T-helper 1 cell (primary cell): ENCODE measurements at places on chromosomes 12 and 14.

GRCh38 chr14:81221579-81222102 is 882 bp upstream of the GTF2A1 start:
- DNase-seq = no peak

GRCh38 chr12:48040354-48040753 is 36.1 kb upstream of the COL2A1 start:
- no peak for DNase-seq

DNA sequence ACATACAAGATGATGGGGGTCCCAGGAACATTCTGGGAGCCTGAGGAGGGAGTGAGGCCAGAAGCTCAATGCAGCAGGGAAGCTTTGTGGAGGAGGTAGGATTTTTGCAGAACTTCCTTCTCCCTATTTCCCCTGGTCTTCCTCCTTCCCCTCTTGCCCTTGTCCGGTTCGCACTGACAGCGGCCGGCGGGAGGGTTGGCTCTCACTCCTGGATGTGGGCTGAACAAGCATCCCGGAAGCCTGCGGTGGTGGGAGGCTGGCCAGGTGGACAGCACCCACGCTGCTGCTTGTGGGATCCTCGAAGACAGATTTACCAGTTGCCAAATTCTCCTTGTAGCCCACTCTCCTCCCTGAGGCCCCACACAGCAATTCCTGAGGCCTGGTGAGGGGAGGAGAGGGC is 112.2 kb downstream of the KCNA5 start:
- DNase-seq = no peak

GRCh38 chr14:27727251-27727770 is 1039.3 kb upstream of the FOXG1 start:
- DNase-seq = no peak

DNA sequence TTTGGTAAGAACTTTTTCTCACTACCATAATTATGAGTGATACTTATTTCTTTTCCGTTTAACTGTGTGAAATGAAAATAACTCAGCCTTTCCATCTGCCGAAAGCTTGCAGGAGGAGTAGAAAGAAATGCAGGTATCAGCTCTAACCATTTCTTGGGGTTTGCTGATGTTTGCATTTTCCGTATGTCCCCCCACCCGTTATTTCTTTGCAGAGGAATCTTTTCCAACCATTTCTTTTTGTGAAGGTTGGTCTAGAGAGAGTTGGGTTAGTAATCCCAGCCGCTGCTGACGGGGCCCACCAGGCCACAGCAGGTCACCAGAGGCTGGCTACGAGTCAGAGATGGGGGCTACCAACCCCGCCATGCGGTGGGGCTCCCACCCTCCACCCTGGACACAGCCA is 7.0 kb upstream of the PIWIL1 start:
- DNase-seq = no peak

DNA sequence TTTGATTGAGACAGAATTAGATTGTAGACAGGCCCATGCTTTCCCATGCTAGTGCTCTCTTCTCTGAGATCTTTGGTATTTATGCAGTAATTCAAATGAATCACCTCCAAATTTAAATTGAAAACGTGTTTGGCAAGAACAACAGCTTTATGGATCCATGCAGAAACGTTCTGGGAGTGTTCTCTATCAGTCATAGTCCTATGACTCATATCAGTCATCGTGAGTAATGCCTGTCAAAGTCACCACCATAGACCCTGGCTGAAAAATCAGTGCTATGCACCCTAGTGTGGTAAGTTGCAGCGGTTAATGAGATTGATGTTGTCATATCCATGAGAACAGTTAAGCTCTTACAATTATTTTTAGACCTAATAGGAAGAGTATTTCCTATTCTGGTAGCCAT is 90.1 kb upstream of the FOXG1 start:
- no peak for DNase-seq

- DNase-seq = no peak
These were observed 6.2 kb downstream of the OR4K17 start for GRCh38 chr14:20116748-20117147.

- DNase-seq = peak; percentile 91
These were observed 21.1 kb downstream of the PRKCH start for GRCh38 chr14:61342486-61342885.

DNA sequence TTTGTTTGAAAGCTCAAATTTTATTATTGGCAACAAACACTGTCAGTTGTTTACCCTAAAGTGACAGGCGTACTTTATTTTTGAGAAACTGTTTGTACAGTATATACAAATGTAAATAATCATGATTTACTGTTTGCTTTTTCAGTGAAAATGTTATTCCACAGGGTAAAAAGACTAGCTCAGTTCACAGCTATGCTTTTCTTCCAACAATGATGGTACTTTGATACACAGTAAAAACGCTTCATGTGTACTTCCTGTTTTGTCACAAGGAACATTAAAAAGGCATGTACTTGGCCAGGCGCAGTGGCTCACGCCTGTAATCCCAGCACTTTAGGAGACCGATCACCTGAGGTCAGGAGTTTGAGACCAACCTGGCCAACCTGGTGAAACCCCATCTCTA is 53.7 kb downstream of the MON2 start:
- no peak for DNase-seq

GRCh38 chr12:99111600-99111999 is 466.5 kb downstream of the APAF1 start:
- no peak for DNase-seq

DNA sequence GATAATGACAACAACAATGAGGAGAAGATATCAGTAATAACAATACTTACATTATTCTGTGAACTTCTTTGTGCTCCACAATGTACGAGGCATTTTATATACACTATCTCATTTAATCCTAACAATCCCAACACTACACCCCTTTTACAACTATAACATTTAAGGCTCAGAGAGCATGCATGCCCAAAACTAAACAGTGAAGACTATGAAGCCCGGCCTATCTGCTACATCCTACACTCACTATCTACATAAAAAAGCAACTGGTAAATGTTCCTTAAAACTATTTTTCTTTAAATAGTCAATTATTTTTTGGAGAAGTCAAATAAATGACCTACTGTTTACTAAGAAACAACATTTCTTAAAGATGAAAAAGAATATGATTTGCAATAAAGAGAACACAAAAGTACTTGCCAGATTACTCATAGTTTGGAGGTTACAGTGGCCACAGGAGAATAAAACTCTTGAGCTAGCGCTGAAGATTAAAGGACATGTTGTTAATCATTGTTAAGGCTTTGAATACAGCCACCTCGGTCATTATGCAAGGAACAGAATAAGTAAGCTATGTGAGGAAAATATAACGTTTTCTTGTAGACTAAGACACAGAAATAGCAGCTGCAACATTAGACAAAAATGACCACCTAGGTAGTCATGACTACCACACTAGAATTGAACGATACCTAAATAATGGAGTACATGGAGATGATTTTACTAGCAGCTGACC is 56.7 kb downstream of the EPS8 start:
- DNase-seq = no peak

DNA sequence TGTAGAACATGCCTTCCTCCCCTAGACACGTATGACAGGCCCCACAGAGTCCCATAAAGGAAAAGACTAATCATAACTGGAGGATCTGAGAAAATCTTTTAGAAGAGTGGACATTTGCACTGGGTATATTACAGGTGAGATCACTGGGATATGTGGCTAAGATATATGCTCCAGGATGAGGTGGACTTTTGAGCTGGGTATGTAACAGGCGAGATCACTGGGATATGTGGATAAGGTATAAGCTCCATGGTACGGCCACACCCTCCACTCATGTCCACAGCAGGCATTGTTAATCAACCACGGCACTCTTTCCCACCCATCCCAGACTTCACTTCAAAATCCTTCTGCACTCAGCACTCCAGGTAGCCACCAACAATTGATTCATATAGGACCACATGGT is 34.1 kb downstream of the CLMN start:
- DNase-seq = no peak

- no peak for DNase-seq
These were observed 994.5 kb upstream of the FLRT2 start for GRCh38 chr14:84535484-84535883.

DNA sequence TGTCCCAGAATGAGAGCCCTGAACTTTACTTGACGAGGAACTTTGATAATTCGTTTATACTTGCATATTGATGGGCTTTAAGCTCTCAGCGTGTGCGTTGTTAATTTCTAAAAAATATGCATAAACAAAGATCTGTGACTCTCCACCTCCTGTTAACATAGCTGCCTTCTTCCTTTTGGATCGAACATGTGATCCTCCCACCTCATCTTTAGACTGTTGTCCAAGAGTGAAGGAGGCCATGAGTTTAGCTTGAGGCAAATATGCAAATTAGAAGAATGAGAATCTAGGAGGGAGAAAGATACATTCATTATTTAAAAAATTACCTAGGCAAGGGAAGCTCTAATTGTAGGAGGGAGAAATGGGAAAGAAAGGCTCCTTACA is 617 bp downstream of the TTC8 start:
- DNase-seq = no peak

GRCh38 chr12:94829552-94829951 is 173.9 kb downstream of the NDUFA12 start:
- DNase-seq = no peak

GRCh38 chr14:73339206-73339605 is 101.9 kb downstream of the PAPLN start:
- DNase-seq = no peak

DNA sequence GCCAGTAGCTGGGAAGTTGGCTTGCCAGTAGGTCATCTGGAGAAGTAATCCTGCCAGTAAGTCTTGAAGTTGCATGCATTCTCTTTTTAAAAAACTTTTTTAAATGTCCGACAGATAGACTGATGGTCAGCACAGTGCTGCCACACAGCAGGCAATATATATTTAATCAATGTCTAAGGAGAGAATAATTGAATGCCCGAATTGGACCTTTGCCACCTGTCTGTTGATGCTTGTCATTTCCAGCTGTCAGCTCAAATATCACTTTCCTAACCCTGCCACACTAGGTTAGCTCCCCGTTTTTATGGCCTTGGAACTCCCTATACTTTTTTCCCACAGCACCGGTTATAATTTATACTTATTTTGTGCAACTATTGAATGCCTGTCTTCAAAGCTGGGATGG is 2.1 kb upstream of the SLC15A4 start:
- no peak for DNase-seq

DNA sequence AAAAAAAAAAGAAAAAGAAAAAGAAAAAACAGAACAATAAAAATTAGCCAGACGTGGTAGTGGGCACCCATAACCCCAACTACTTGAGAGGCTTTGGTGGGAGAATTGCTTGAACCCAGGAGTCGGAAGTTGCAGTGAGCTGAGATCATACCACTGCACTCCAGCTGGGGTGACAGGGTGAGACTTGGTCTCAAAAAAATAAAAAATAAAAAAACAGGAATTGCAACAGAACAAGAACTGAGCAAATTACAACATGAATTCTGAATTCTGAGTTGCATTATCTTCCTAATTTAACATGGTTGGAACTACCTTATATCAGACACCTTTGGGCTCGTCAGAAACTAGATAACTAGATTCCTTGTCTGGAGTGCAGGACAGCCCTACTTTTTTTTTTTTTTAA is 53.3 kb upstream of the NR2C1 start:
- no peak for DNase-seq

- DNase-seq = no peak
These were observed 75.8 kb downstream of the PAPLN start for GRCh38 chr14:73313151-73313550.

- no peak for DNase-seq
These were observed 10.1 kb upstream of the CLEC12A start for GRCh38 chr12:9961106-9961505.

DNA sequence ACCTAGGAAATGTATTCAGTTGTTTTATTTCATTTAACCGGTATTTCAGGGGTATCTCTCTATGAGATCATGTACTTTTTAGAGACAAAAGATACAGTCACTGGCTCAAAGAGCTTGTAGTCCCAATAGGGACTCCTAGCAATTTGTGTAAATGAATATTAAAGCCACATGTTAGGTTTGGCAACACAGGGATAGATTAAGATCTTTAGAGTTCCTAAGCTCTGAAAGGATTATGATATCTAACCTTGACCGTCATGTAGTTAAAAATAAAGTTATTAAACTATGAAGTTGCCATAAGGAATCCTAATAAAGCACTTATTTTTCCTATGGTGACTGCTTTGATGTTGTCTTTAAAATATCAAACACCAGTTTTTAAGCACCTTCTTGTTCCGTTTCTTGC is 100.4 kb upstream of the FGD4 start:
- DNase-seq = no peak

- no peak for DNase-seq
These were observed 58.0 kb downstream of the SINHCAF start for GRCh38 chr12:31267966-31268365.

- DNase-seq = no peak
These were observed 8.5 kb downstream of the WSB2 start for GRCh38 chr12:118052324-118053070.

GRCh38 chr14:86787717-86788116 is 1205.3 kb downstream of the GALC start:
- DNase-seq = no peak

DNA sequence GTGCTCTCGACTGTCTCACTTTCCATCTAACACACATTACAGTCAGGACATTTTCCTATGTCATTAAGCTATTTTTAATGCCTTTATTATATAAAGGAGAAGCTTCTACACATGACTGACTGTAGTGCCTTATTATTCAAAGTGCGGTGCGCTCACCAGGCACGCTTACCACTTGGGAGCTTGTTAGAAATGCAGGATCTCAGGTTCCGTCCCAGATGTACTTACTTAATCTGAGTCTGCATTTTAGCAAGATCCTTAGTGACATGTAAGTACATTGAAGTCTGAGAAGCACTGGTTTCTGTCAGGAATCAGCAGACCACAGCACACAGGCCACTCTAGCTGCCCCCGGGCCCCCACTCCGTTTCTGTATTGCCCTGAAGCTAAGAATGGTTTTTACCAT is 44.7 kb upstream of the MDM1 start:
- no peak for DNase-seq

DNA sequence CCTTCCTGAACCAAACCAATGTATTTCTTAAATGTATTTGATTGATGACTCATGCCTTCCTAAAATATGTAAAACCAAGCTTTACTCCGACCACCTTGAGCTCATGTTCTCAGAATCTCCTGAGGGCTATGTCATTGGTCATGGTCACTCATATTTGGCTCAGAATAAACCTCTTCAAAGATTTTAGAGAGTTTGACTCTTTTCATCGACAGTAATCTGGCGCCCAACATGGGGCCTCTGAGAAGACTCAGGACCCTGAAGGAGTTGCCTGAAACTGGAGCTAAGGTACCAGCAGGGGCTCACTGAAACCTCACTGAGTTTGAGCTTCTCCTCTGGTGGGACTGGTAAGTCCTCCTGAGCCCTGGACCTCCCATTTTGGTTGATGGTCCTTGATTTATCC is 17.2 kb upstream of the PSMC1 start:
- DNase-seq = no peak

GRCh38 chr14:68041876-68042354 is 222.3 kb downstream of the RAD51B start:
- no peak for DNase-seq

- no peak for DNase-seq
These were observed 926.6 kb downstream of the VRK1 start for GRCh38 chr14:97723819-97724218.

- no peak for DNase-seq
These were observed 27.3 kb downstream of the SUPT16H start for GRCh38 chr14:21356511-21356910.
